ENCODE measurements at places on chromosomes 7 and 10.

DNA sequence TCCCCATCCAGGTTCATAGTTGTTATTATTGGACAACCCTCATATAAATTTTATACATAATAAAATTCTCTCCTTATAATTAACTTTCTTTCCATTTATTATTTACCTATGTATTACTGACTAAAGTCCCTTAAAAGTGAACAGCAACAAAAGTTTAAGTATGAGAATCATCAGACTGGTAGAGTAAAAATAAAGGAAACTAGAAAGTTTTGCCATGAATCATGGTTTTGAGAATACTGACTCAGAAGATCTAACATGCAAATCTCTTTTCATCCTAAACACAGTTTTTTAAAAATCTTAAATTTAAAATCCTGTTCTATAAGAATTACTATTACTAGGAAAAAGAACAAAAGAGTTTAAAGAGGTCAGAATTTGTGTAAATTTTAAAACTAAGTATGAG lies 32.1 kb downstream of the HERC4 start:
- DNase-seq, result no peak

- DNase-seq, result no peak
Observed at GRCh38 chr7:7909376-7909775, 59.2 kb upstream of the GLCCI1 start.

- no peak for DNase-seq
Observed at GRCh38 chr10:125037145-125037877, 95.4 kb downstream of the ZRANB1 start.

DNA sequence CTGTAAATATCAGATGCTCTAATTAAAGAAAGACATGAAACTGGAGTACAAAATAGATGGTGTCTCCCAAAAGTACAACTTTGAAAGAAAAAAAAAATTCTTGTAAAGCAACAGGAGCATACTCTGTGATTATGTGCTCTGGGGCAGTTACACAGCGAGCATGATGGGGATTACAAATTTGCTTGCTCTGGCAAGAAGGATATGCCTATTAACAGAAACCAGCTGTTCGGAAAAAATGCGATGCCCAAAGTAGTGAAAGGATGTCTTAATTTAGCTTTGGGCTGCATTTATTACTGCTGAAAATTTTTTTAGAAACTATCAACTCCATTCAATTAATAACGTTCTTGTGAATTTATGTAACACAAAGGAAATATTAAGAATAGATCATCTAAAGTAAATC lies 256.9 kb upstream of the TPK1 start:
- DNase-seq, result no peak

DNA sequence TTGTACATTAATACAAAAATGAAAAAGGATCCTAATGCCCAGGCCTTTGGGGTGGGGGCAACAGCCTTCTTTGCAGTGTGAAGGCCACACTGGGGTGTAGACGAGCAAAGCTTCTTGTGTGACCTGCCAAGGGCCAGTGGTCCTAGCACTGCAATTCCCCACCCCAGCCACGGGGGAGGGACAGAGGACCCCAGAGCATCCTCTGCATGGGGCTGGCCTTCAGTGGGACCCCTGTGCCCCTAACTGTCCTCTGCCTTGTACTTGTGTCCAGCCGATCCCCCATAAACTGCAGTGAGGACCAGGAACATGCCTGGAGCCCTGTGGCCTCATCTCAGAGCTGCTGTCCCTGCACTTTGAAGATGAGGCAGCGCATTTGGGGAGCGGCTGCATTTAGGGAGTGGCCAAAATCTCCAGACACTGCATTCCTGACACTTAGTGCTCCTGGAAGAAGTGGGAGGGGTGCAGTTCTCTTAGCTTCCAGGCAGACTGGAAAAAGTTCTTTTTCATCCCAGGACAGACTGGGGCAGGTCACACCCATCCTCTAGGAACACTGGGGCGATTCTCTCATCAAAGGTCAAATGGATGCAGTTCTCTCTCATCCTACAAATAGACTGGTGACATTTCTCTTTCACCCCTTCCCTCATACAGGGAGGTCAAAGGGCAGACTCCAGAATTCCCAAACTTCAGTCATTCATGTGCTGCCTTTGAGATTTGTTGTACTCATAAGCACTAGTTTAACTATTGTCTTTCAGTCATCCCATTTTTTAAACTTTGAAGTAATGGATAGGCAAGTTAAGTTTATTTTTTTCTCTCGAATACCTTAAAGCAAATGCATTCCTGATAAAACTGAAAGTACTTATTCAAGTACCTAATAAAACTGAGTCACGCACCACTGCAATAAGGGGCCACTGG lies 922 bp upstream of the MYO1G start:
- DNase-seq, result no peak

DNA sequence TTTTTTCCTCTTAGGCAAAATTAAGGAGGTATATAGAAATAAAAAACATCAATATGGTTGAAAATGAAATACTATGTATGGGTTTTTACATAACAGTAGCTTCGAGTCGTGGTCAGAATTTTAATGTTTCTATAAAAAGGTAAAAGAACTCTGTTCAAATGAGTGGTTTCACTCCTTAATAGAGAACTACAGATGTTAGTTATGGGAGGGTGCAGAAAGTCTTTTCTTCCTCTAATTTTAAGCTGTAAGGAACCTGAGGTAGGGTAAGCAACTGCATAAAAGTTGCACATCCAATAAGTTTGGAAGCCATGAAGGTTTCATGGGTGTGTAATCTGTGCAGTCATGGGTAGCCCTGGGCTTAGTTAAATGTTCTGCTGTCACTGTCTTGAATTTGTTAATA lies 141.3 kb downstream of the SUGCT start:
- no peak for DNase-seq

DNA sequence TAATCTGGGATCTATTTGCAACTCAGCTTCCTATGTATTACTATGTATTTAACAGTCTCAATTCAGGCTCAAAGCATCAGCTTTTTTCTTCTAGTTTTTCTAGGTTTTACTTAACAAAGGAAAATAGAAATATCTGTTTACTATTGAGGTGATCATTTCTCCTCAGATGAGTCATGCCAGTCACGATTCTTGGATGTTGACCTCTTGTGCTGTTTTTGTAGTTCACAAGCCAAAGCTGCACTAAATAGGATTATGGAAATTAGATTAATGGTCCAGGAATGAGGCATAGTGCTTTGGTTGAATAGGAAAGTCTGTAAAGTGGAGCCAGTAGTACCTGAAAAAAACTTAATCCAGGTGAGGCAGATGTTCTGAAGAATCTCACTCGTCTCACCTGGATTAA lies 198.3 kb upstream of the KAT6B start:
- DNase-seq, result no peak

DNA sequence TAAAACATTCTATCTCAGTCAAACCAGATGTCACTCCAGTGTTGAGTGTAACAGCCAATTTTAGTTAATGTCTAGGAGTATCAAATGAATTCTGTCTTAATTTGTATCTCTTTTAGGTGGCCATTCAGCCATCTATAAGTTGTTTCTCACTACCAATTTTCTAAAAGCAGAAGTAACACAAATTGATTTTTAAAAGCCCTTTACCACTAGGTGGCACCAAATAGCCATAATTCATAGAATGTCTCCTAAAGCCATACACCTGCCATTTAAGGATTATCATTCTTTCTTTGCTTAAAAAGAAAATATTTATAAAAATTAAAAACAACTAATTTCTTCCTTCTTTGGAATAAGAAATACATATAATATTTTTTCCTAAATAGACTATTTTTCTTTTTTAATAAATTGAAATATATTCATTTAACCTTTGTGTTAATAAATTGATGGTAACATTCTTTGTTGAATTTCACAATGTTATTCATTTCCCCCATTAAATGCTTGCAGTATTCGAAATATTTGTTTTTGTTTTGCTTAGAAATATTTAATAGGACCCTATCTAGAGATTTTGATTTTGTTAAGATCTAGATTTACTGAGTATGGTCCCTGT lies 107.8 kb upstream of the PPP1R3A start:
- DNase-seq, result no peak

DNA sequence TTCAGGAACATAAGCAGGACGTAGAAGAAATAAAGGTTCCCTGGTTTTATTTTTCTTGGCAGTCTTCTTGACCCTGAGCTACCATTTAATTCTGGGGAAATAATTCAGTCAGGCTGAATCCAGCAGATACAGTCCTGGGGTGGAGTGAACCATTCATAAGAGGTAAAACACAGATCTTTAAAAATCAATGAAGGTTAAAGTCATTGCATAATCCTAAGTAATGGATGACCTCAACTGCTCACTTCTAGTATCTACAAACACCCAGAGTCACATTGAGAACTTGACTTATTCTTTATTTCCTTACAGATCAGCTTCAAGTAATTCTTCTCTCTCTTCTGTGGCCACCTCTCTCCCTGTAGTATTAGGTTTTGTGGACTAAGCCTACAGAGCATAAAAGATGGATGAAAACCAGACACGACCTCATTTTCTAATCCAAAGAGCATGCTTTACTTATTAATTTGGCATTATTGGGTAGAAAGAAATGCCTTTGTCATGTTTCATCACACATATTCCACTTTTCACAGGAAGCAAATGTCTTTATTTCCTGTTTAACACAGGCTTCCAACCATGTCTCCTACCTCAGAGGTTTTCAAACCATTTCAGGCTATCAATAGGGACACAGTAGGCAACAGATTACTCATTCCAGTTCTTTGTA lies 182.3 kb upstream of the IMMP2L start:
- DNase-seq, result no peak

GRCh38 chr7:25579778-25580075 lies 351.4 kb upstream of the NPVF start:
- no peak for DNase-seq

- no peak for DNase-seq
Observed at GRCh38 chr7:28782362-28782761, 175.8 kb downstream of the TRIL start.

GRCh38 chr7:158350166-158350900 lies 237.3 kb downstream of the PTPRN2 start:
- no peak for DNase-seq

DNA sequence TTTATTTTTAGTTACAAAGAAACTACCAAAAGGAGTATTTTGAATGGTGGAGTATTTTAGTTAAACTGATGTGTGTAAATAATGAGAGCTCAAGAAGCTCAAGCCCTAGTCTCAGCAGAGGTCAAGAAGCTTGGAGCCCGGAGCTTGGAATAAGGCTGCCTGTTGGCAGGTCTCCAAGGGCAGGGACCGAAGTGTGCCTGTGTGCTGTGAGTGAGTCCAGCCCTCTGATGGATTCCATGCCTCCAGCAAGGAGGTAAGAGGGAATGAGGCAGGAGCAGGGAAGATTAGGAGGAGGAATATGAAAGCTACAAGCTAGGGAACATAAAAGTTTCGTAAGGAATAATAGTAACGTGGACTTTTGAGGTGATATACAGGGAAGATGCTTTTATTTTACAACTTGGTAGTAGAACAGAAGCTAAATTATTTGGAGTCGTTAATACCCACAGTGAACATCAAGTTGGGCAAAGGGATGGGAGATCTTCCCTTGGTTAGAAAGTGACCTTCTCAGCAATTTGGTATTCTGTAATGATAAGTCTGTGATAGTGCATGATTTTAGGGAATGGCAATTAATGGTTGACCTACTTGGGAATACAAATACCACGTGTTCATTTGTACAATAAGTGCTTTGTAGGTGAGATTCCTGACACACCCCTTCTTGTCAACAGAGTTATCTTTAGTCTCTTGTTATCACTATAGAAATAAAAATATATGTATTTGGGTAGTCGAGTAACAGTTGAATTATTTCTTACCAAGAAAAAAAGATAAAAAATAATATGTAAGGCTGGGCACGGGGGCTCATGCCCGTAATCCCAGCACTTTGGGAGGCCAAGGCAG lies 4.6 kb downstream of the SEC23IP start:
- no peak for DNase-seq
